Sigmoid colon (tissue), 7 donors: ENCODE measurements at places on chromosomes 7 and 10.

DNA sequence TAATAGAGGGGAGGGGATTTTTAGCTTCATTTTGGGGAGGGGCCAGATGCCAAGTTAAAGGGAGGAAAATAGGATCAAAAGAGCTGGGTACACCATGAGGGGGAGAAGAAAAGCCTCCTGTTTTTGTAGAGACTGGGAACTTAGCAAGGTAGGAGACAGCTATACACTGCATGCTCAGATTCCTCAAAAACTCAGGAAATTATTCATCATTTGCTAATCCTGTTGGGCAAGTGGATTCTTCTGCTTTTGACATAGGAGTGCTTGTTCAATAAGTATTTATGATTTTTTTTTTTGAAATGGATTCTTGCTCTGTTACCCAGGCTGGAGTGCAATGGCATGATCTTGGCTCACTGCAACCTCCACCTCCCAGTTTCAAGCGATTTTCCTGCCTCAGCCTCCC is 73.4 kb downstream of the LYZL2 start:
- DNase-seq = no peak
- peaks cover 10% of the 10 kb centered on the region for H3K4me1 ChIP-seq
- H3K27ac ChIP-seq = no peak overlapping the region
- H3K27me3 ChIP-seq = no peaks in the 10 kb centered on the region
- H3K4me3 ChIP-seq = no peak overlapping the region
- H3K36me3 ChIP-seq = no peaks in the 10 kb centered on the region

DNA sequence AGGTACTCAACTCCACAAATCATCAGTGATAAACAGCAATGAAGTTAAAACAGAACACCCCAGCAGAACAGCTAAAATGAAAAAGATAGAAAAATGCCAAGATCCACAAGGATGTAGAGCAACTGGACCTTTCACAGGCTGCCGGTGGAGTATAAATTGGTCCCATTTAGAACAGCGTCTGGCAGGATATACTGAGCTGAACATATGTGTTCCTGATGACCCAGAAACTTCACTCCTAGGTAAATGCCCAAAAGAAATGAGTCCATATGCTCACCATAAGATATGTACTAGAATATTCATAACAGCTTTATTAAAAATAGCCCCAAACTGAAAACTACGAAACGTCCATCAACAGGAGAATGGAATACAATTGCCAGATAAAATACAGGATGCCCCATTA is 102.4 kb downstream of the OAT start:
- H3K4me1 ChIP-seq = no peaks in the 10 kb centered on the region
- no peak for DNase-seq
- no peaks in the 10 kb centered on the region for H3K36me3 ChIP-seq

GRCh38 chr10:1230592-1231275 is 174.5 kb downstream of the WDR37 start:
- H3K4me3 ChIP-seq = no peak overlapping the region
- no peaks in the 10 kb centered on the region for H3K4me1 ChIP-seq
- H3K27me3 ChIP-seq = no peaks in the 10 kb centered on the region
- DNase-seq = no peak
- no peaks in the 10 kb centered on the region for H3K36me3 ChIP-seq
- H3K27ac ChIP-seq = no peak overlapping the region

DNA sequence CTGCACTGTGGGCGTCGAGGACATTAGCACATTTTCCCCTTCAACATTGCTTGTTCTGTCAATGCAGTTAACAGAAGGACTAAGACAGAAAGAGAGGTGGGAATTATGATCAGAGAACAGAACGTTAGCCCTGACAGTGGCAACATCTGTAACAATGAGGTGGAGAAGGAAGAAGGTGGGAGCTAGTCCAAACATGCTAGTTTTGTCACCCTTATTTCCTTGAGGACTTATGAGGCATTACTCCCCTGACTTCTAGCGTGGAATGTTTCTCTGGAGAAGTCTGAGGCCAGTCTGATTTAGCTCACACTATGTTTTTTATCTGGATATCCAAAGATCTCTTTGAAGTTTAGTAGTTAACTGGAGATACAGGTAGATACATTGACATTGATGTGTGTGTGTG is 73.4 kb downstream of the ZMYND11 start:
- no peaks in the 10 kb centered on the region for H3K4me1 ChIP-seq
- no peak for DNase-seq
- no peaks in the 10 kb centered on the region for H3K36me3 ChIP-seq
- no peaks in the 10 kb centered on the region for H3K27me3 ChIP-seq
- H3K4me3 ChIP-seq = no peak overlapping the region

GRCh38 chr10:42690449-42691360 is 52.3 kb upstream of the ZNF33B start:
- no peaks in the 10 kb centered on the region for H3K4me1 ChIP-seq
- no peaks in the 10 kb centered on the region for H3K27me3 ChIP-seq
- no peak for DNase-seq
- H3K36me3 ChIP-seq = no peaks in the 10 kb centered on the region
- H3K27ac ChIP-seq = no peak overlapping the region
